Effector memory CD4-positive, alpha-beta T cell (primary cell): ENCODE measurements at places on chromosomes 3 and 15.

DNA sequence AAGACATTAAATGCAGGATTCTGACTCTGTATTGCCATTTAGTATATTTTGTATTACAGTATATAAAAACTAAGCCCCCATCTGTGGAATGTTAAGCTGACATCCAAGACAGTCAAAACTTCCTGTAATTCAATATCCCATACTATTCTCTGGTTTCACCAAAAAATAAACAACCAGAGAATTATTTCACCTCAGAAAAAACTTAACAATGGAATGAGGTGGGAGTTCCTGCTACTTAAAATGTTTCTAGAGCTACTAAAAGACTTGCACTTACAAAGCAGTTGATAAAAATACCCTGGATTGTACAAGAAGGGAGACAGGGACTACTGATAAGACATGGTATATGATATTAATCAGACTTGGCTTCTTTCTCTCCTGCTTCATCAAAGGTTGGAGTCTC is 8.3 kb downstream of the ARL13B start:
- H3K4me1 ChIP-seq, result no peaks in the 10 kb centered on the region
- no peak overlapping the region for H3K4me3 ChIP-seq
- no peak for DNase-seq
- no peaks in the 10 kb centered on the region for H3K27me3 ChIP-seq
- no peak overlapping the region for H3K27ac ChIP-seq

DNA sequence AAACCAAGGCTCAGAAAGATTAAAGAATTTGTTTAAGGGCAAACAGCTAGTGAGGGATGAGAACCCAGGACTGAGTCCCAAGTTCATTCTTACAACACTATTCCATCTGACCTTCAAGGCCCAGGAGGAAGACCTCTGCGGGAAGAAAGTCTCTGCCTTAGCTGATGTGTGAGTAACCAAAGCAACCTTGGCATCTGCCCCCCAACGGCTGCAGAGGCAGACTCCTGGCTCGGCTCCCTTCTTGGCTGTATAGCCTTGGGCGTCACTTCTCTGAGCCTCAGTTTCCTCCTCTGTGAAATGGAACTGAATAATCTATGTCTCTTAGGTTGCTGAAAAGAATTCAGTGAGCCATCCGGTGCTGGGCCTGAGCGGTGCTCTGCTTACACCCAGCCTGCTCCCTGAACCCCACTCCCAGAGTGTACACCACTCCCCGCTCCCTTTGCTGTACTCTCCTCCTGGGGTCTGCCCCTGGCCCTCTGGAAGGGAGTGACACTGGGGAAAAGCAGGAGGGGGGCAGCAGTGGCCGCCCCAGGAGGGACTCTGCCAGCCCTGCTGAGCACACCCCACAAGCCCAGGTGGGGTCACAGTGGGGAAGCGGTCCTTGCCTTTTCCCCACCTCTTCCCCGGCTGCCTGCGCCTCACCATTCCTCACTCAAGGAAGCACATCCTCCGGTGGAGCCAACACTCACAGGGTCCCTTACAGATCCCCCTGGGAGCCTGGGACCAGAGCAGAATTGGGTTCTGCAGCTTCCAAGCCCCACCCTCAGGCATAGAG is 97.3 kb downstream of the IQSEC1 start:
- no peaks in the 10 kb centered on the region for H3K4me1 ChIP-seq
- H3K36me3 ChIP-seq, result peaks cover 18% of the 10 kb centered on the region
- no peak overlapping the region for H3K27ac ChIP-seq
- no peak for DNase-seq

DNA sequence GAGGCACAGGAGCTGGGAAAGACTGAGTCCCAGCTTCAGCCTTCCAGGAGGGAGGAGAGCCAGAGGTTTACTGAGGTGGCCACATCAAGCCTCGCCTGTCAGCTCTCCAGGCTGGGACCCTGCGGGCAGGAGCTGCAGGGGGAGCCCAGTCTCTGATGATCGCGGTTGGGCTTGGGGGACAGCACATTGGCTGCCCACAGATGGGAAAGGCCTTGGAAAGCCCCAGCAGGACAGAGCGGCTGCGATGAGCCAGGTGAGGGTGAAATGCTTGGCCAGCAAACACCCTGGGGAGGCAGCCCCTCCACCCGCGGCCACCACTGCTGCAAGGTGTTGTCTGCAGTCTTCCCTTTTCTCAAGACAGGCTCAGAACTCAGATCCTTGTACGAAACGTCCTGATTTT is 31.2 kb downstream of the SEC61A1 start:
- DNase-seq, result no peak
- peaks cover 77% of the 10 kb centered on the region for H3K36me3 ChIP-seq
- no peak overlapping the region for H3K4me3 ChIP-seq

GRCh38 chr15:101580431-101580830 is 71.8 kb downstream of the TM2D3 start:
- no peaks in the 10 kb centered on the region for H3K36me3 ChIP-seq
- no peaks in the 10 kb centered on the region for H3K4me1 ChIP-seq
- no peak overlapping the region for H3K27ac ChIP-seq
- H3K4me3 ChIP-seq, result no peak overlapping the region
- H3K27me3 ChIP-seq, result no peaks in the 10 kb centered on the region
- no peak for DNase-seq

- H3K36me3 ChIP-seq, result no peaks in the 10 kb centered on the region
- H3K4me1 ChIP-seq, result no peaks in the 10 kb centered on the region
- H3K4me3 ChIP-seq, result no peak overlapping the region
- H3K27ac ChIP-seq, result no peak overlapping the region
Measured at GRCh38 chr3:120418446-120418845, 32.3 kb downstream of the FSTL1 start.

GRCh38 chr3:10357592-10358308 is 36.8 kb upstream of the SEC13 start:
- no peak overlapping the region for H3K27ac ChIP-seq
- H3K36me3 ChIP-seq, result no peaks in the 10 kb centered on the region
- no peak for DNase-seq
- H3K27me3 ChIP-seq, result no peaks in the 10 kb centered on the region

- H3K4me1 ChIP-seq, result peaks cover 3% of the 10 kb centered on the region
- DNase-seq, result no peak
- H3K4me3 ChIP-seq, result no peak overlapping the region
- no peaks in the 10 kb centered on the region for H3K27me3 ChIP-seq
- peaks cover 37% of the 10 kb centered on the region for H3K36me3 ChIP-seq
- no peak overlapping the region for H3K27ac ChIP-seq
Measured at GRCh38 chr15:75620058-75620820, 5.3 kb downstream of the SNUPN start.

GRCh38 chr3:76349715-76350480 is 564.5 kb upstream of the ZNF717 start:
- no peaks in the 10 kb centered on the region for H3K27me3 ChIP-seq
- H3K4me3 ChIP-seq, result no peak overlapping the region
- DNase-seq, result no peak
- H3K27ac ChIP-seq, result no peak overlapping the region
- no peaks in the 10 kb centered on the region for H3K36me3 ChIP-seq

DNA sequence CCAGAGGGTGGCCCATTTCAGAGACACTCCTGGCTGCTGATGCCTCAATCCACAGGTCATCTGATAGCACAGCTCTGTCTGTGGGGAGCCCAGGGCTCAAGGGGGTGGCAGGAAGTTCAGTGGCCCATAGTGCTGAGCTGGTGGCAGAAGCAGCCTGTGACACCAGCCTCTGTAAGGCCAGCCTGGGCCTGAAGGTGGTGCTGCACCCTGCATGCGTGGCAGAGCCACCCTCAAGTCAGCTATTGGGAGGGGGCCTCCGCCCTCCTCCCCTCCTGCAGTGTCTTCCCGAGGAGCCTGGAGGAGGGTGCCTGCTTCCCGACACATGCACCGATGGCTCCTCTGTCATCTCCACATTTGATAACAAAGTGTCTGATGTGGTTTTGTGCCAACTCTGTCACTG is 3.0 kb downstream of the PLA1A start:
- no peak overlapping the region for H3K27ac ChIP-seq
- H3K4me3 ChIP-seq, result no peak overlapping the region
- H3K27me3 ChIP-seq, result no peaks in the 10 kb centered on the region

DNA sequence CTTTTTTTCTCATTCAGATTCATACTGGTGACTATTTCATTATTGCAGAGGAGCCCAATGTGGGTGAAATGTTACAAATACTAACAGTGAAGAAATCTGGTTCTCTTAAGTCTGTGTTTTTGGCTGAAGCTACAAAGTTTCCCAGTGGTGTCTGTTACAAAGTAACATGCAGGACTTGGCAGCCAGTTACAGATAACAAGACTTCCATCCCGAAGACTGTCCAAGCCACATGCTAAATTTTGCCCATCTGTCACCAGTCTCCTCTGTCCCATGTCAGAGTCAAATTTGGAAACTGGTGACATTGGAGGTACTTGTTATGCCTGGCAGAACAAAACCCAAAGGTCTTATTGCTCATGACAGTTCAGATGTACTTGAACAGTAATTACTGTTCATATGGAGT is 269.2 kb upstream of the GOLIM4 start:
- no peaks in the 10 kb centered on the region for H3K27me3 ChIP-seq
- no peak for DNase-seq
- no peak overlapping the region for H3K4me3 ChIP-seq
- H3K4me1 ChIP-seq, result no peaks in the 10 kb centered on the region
- no peaks in the 10 kb centered on the region for H3K36me3 ChIP-seq

DNA sequence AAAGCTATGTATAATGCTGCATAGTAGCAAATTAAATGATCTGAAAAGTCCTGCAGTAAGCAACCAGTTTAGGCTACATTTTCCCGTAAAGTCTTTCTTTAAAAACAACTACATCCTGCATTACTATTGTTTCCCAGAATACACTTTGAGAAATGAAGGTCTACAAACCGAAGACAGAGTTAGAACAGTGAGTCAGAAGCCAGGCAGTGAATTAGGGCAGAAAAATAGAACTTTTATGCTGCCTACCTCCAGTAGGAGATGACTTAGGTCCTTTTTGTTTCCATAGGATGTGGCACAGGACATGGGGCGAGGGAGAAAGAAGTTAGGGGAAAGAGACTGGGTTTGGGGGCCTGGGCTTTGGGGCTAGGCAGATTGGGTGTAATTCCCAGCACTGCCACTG is 127.3 kb downstream of the PPM1L start:
- H3K27me3 ChIP-seq, result no peaks in the 10 kb centered on the region
- no peaks in the 10 kb centered on the region for H3K4me1 ChIP-seq
- no peaks in the 10 kb centered on the region for H3K36me3 ChIP-seq
- no peak overlapping the region for H3K27ac ChIP-seq
- no peak overlapping the region for H3K4me3 ChIP-seq

DNA sequence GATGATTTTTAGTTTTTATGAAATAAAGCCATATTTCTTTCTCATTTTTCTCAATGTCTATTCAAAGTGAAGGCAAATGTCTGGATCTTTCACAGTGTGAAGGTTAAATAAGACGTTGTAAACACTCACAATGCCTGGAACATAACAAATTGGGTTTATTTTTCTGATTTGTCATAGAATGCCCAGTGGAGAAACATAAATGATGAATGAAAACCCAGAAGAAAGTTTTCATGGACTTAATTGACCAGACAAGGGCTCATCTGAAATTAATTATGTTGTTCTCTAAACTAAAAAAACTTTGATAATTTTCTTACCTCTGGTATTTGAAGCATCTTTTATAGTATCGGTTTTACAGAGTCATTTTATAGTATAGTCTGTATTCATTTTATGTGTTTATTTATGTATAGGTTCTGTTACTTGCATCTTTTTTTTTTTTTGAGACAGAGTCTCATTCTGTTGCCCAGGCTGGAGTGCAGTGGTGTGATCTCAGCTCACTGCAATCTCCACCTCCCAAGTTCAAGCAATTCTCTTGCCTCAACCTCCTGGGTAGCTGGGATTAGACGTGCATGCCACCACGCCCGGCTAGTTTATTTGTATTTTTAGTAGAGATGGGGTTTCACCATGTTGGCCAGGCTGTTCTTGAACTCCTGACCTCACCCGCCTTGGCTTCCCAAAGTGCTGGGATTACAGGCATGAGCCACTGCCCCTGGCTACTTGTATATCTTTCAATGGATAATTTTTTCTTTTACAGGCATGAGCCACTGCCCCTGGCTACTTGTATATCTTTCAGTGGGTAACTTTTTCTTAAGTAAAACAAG is 15.1 kb upstream of the BNIP2 start:
- no peaks in the 10 kb centered on the region for H3K4me1 ChIP-seq
- H3K27ac ChIP-seq, result no peak overlapping the region
- H3K27me3 ChIP-seq, result no peaks in the 10 kb centered on the region
- no peak overlapping the region for H3K4me3 ChIP-seq

- H3K4me1 ChIP-seq, result no peaks in the 10 kb centered on the region
- no peak for DNase-seq
- no peaks in the 10 kb centered on the region for H3K27me3 ChIP-seq
- no peak overlapping the region for H3K27ac ChIP-seq
Measured at GRCh38 chr3:55615694-55616295, 128.7 kb upstream of the WNT5A start.

DNA sequence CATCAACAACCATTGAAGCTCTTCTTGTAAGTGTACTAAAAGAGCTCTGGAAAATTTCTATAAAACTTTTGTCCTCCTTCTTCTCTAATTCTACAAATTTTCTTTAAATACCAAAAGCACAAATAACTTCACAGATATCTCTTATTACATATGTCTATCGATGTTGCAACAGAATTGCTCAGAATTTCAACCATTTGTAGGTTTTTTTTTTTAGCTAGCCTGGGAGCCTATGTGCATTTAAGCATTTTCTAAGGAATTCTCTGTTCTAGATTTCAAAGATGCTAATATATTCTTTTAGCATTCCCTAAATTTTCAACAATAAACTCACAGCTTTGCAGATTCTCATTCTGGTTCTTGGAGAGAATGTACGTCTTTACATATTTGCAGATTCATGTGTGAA is 774.3 kb upstream of the NR2F2 start:
- no peak overlapping the region for H3K4me3 ChIP-seq
- H3K27me3 ChIP-seq, result no peaks in the 10 kb centered on the region

DNA sequence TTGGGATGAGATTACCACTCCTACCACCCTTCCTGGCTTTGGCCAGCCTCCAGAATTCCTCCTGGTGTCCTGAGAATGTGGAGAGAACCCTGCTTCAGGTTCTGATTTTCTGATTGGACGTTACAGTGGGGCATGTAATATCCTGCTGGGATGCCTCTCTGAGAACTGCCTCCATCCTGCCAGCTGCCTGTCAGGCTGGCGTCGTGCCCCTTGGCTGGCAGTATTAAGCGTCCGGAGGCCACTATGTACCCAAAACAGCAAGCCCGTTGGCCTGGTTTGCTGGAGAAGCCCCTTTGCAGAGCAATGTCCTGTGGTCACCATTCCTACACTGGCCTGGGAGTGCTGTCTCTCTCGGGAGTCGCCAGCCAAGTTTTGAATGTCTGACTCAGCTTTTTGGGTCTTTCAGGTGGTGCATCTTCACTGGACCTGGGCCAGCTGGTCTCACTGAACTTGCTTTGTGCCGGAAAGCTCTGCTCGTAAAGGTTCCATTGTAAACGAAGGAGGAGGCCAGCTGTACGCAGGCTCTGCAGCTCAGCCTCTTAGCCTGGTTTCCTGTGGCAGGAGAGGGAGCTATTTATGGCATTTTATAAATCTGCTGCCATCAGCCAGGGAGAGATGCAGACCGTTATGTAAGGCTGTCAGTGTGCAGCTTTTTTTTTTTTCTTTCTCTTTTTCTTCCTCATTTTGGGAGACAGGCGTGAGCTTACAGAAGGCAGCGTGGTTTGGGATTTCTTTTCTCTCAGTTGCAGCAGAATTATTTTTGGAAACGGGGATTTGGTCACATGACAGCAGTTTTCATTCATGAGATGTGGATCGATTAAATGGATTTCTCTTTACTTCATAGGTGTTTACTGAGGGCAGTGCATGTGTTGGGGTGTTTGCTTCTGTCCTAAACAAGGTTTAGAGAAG is 19.0 kb upstream of the TRAK1 start:
- no peak overlapping the region for H3K27ac ChIP-seq
- H3K27me3 ChIP-seq, result no peaks in the 10 kb centered on the region
- no peaks in the 10 kb centered on the region for H3K36me3 ChIP-seq
- no peak overlapping the region for H3K4me3 ChIP-seq
- no peaks in the 10 kb centered on the region for H3K4me1 ChIP-seq
- DNase-seq, result no peak

GRCh38 chr3:36988356-36988755 is 4.6 kb downstream of the EPM2AIP1 start:
- peak overlapping the region; percentile 19 for H3K27ac ChIP-seq
- H3K4me1 ChIP-seq, result peaks cover 31% of the 10 kb centered on the region
- DNase-seq, result no peak
- peaks cover 34% of the 10 kb centered on the region for H3K36me3 ChIP-seq
